NCI-H1048 (cell line): ENCODE measurements at places on chromosomes 1 and 21.

DNA sequence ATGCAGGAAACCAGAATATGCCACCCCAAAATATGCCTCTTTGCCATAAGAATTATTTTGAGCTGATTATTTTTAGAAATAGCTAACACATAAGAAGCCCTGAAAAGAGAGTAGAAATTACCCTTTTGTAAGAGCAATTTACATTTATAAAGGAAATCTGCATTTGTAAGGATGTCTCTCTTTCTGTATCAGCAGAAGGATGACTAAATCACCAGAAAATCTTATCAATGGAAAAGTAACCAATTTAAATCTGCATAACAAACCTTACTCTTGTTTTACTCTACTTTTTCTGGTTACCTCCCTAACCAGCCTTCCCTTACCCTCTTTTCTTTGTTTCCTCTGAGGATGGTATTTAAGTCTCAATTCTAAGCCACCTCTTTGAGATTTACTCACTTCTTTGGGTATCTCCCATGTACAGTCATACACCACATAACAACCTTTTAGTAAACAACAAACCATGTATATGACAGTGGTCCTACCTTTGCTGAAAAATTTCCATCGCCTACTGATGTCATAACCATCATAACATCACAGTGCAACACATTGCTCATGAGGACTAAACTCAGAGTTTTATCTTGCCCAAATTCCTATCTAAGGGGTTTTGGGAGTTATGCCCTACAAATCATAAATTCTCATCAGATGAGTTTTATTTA is 126.6 kb upstream of the PLPPR4 start:
- DNase-seq: no peak

DNA sequence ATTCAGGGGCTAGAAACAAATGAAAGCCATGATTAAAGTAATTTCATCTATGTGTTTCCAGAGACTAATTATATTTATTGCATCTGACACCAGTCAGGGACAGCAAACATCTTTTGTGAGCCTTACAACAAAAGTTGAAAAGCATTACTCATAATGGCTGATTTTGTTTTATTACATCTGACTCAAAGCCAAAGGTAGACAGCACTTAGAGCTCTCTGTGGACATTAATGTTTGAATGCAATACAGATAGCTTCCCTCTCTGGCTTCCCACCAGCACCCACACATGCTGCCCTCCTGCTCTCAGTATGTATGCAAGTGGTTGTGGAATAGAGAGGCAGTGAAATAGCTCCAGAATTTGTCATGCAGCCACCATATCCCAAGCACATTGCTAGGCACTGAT is 198.7 kb downstream of the SETD4 start:
- no peak for DNase-seq

- no peak for DNase-seq
Observed at GRCh38 chr1:23004112-23004511, 11.5 kb downstream of the TEX46 start.

GRCh38 chr21:33815143-33815707 is 100.4 kb downstream of the ATP5PO start:
- DNase-seq: no peak

DNA sequence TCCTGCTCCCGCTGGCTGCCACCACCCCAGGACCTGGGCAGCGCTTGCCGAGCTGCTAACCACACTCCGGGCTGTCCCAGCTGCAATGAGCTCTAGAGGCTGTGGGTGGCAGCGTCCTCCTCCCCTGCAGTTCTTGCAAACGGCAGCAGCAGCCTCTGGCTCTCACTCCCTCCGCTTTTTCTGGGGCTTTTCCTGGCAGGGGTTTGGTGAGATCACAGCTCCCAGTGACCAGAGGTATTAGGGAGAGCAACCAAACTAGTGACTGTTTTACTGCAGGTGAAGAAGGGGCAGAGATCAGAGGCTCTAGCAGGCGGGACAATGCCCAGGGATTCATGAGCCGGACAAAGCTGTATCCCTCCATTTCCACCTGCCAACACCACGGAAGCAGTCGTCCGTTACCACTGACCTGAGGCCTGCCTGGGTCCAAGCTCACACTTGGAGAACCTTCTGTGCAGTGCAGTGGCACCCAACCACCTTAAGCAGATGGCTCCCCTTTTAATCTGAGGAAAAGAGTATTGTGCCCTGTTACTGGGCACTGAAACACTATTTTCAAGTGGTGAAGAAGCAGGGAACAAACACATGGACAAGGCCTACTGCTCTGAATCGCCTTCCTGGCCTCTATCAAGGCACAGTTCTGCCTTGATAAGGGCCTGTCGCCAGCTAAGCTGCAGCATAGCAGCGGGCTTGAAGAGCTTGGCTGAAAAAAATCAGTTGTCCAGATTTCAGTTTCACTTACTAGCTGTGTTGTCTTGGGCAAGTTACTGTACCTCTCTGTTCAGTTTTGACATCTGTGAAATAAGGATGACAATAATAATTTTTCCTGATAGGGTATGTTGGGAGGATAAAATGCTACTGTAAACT is at the start of gene F5:
Gene F5 (minus strand): TSS at position 87 of the 861 bp plus-strand sequence. CDS start 95 bp downstream, outside the sequence.
- DNase-seq: no peak

- DNase-seq: no peak
Observed at GRCh38 chr1:155850345-155850744, 6.7 kb downstream of the GON4L start.

DNA sequence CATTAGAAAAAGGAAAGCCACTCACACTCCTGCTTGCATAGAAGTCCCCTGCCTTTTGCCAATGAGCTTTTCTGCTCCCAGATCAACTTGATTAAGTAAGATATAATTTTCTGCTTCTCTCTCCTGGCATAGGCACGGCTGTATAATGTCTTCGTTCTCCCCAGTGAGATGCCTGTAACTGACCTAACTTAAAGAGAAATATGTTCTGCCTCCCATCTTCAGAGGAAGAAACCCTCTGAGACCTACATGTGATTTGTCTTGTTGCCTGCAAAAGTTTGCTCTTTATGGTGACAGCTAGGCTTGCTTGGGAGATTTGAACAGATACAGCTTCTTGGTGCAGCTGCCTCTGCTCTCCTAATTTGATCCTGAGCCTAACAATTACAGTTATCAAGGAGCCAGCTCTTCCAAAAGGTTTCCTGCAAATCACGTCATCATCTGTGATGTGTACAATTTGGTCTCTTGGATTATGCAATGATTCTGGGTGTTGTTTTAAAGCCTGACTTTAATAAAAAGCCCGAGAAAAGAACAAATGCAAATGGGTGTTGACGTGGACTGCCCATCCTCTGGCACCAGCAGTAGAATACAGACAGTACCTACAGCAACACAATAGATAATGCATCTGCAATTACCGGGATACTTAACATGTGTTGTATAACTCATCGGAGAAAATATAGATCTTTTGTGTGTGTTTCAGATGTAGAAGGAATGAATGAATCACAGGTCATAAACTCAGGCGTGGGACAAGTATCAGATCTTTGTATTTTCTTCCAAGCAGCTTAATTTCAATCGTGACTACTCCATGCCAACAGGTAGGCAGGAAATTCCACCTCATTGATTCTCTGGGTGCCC is 76.2 kb upstream of the KAZN start:
- no peak for DNase-seq
